Activated CD8-positive, alpha-beta memory T cell treated with anti-CD3 and anti-CD28 coated beads, Interleukin-2, amount 50 U/mL, for 4 hours (primary cell): ENCODE measurements at places on chromosomes 16 and 17.

GRCh38 chr16:50615891-50616290 lies 65.2 kb downstream of the SNX20 start:
- no peak for DNase-seq

DNA sequence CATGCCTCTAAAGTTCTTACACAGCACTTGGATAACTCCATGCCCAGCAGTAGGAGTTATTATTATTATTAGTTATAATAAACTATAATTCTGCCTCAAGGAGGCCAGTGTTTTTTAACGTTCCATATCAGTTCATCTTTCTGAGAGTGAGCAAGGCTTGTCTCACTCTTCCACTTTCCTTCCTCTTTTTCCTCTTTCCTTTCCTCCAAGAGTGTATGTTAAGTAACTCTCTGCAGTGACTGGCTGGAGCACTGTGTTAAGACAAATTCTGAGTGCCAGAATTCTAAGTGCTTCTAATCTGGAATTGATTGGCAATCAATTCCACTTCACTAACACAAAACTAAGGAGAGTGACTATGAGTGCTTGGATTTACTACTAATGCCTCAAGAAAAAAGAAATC lies 16.4 kb downstream of the CLEC19A start:
- DNase-seq: no peak

GRCh38 chr17:59893676-59894100 lies 767 bp downstream of the RPS6KB1 start:
- DNase-seq: no peak

DNA sequence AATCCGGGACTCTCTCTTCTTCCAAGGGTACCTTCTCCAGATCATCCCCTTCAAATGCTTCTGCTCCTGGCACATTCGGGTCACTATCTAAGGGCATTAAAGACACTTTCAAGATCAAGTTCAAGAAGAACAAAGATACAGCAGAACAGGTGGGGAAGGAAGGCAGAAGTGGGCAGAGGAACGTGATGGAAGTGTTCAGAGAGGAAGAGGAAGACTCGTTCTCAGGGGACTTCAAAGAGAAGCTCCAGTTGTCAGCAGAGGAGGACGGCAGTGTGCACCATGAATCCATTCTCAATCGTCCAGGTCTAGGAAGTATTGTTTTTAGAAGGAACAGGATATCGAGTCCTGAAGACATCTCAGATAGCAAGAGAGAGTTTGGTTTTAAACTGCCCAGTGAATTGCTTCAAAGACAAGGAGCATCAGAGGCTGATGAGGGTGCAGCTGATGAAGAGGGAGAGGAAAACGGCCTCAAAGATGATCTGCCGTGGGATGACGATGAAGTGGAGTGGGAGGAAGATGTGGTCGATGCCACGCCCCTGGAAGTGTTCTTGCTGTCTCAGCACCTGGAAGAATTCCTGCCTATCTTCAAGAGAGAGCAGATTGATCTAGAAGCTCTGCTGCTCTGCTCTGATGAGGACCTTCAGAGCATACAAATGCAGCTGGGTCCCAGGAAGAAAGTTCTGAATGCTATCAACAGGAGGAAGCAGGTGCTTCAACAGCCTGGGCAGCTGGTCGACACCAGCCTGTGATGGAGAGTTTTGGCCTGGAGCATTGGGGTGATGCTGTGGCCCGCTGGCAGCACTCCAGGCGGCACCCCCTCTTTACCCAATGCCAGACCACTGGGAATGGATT lies 16.8 kb downstream of the ANKS4B start:
- no peak for DNase-seq

- no peak for DNase-seq
Measured at GRCh38 chr17:50474523-50474922, 4.1 kb upstream of the RSAD1 start.

- no peak for DNase-seq
Measured at GRCh38 chr16:50247906-50248608, 18.3 kb upstream of the ADCY7 start.

DNA sequence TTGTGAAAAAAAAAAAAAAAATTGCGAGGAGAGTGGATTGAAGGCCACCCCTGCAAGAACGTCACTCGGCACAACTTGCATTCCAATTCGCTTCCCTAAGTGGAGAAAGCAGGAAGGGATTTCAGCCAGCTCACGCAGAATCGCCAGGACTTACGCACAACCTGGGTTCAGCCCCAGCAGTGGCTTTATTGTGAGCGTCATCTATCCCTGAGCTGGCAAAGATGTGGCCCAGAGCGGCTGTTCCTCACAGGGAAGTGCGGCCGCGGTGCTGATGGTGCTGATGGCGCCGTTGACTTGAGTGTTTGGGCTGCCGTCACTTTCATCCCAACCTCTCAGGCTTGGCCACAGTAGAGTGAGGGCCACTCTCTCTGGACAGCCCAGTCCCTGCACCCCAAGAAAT lies 197.6 kb downstream of the NTN1 start:
- no peak for DNase-seq

- no peak for DNase-seq
Measured at GRCh38 chr16:75230471-75231110, 11.8 kb downstream of the CTRB1 start.

DNA sequence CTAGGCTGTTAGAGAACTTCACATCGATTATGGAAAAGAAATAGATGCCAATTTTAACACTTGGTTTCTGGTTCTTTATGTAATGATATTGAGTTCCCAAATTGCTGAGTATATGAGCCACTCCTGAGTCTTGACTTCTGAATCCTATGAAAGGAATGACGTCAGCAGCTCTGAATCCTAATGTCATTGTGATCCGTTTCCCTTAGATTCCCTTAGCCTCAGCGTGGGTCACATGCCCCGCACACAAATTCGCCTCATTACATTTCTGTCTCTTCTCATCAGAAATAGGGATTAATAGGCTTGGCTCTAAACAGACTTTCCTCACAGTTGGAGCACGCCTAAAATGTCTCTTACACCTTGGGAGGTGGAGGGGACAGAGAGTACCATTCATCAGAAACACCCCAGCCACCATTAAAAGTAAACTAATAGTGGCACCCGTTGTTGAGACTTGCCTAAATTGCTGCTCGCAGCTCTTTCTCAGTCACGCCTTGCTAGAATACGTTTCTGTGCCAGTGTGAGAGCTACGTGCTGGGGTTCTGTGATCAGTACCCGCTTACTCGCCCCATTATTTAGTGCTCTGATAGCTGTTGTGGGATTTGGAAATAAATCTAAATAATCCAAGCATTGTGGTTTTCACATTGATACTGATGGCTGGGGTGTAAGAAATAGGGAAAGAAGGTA lies 7.1 kb downstream of the MRM3 start:
- no peak for DNase-seq

- DNase-seq: no peak
Measured at GRCh38 chr16:84985079-84986065, 26.0 kb downstream of the ZDHHC7 start.
